A673 (cell line): ENCODE measurements at places on chromosomes 2 and 18.

DNA sequence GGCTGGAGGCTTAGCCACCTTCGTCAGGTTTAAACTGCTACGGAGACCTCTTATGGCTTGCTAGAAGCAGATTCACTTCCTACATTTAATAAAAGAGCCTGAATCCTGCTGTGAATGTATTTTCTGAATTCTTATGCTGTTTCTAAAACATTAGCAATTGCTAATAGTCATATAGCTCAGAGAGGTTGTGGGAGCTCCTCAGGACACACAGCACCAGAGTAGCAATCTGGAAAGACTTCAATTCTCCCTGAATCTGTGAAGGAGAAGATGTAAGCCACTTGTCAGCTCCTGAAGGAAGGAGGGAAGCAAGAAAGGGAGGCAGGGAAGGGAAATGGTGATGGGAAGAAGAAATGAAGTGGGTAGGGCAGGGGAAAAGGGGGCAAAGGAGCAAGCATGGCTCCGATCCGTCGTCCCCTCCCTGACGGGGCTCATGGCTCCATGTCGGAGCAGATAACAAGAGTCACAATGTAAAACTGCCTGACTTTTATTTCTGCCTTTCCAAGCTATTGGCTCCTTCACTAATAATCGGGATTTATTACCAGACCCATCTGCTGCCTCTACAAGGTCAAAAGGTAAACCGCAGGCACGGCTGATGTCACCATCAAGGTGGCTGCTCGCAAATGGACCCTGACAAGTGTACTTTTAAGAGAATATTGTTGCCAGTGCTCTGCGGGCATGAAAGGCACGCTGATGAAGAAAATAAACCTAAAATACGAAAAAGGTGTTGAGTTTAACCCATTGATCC is 656.0 kb upstream of the SALL3 start:
- DNase-seq: no peak

- peak; percentile 61 for DNase-seq
Observed at GRCh38 chr2:190277234-190278112, 42.2 kb downstream of the HIBCH start.

GRCh38 chr2:136226903-136227302 is 109.0 kb upstream of the CXCR4 start:
- no peak for DNase-seq

GRCh38 chr18:9708434-9709303 is 568 bp downstream of the RAB31 start:
- DNase-seq: peak; percentile 33

- DNase-seq: no peak
Observed at GRCh38 chr2:74688881-74689280, 34.8 kb downstream of the SEMA4F start.

DNA sequence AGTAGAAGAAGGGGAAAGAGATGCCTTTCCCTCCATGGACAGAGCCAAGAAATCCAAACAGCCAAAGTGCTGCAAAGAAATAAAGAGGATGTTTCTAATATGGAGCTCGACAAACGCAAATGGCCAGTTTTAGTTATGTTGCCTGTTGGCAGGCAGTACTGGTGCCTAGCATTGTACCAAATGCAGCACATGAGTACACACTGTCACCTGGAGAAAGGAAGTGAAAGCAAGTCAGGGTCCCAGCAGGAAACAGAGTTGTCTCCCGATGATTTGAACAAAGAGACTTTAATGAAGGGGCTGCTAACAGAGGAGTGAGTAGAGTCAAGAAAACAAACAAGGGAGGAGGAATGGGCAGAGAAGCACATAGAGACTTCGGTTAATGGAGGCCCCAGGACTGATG is 623.0 kb downstream of the BCL11A start:
- DNase-seq: no peak

GRCh38 chr2:241546771-241547498 is 11.6 kb upstream of the BOK start:
- peak; percentile 66 for DNase-seq

- no peak for DNase-seq
Observed at GRCh38 chr2:10594481-10594880, 95.3 kb downstream of the NOL10 start.

DNA sequence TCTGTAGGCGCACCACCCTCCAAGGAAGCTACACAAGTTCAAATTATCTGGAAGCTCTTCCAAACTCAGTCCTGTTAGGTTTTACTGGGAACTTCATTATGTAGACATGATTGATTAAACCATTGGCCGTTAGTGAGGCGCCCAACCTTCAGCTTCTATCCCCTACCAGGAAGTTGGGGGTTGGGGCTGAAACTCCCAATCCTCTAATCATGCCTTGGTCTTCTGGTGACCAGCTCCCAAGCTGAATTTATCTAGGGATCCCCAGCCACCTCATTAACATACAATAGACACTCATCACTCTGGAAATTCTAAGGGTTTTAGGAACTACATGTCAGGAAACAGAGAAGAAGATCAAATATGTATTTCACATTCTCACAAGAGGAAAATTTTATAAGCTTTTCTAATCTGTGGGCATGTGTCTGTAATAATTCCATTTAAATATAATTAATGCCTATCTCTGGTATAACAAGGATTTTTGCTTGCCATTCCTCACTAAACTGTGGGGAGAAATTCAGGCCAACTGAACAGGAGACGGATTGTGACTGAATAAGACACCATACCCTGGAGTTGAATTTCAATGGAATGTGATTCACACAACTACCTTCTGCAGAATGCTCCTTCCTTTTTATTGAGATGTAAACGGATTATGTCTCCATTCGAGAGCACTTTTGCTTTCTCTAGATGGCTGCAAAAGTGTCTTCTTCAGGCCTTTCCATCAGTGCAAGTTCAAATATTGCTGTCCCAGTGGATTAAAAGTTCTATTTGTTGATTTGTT is 328.6 kb downstream of the LRRTM1 start:
- no peak for DNase-seq

DNA sequence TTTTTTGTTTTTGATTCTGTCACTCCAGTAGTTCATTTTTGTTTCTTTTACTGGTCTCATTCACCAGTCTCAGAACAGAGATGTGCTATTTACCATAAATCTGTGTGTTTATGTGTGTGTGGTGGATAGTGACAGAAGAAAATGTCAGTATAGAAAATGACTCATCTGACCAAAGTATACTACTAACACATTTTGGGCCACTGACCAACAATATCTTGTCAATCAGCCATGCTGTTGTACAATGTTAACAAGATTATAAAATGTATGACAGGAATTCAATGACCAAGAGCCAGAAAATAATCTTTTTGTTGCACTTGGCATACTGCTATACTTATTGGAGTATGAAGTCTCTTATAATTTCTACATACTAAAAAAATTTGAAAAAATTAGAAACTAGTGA is 1081.4 kb upstream of the NRXN1 start:
- no peak for DNase-seq

DNA sequence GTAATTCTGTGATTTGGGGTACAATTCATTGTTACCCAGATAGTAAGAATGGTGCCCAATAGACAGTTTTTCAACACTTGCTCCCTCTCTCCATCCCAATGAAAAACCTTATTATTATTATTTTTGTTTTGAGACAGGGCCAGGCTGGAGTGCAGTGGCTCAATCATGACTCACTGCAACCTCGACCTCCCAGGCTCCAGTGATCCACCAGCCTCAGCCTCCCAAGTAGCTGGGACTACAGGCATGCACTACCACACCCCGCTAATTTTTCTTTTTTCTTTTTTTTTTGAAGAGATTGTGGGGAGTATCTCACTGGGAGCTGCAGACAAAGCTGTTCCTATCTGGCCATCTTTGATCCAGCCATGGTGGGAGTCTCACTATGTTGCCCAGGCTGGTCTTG is 7.2 kb downstream of the TGFA start:
- DNase-seq: no peak

GRCh38 chr2:1375794-1376193 is 37.5 kb upstream of the TPO start:
- DNase-seq: no peak

- DNase-seq: no peak
Observed at GRCh38 chr2:197340591-197340990, 30.0 kb upstream of the ANKRD44 start.

DNA sequence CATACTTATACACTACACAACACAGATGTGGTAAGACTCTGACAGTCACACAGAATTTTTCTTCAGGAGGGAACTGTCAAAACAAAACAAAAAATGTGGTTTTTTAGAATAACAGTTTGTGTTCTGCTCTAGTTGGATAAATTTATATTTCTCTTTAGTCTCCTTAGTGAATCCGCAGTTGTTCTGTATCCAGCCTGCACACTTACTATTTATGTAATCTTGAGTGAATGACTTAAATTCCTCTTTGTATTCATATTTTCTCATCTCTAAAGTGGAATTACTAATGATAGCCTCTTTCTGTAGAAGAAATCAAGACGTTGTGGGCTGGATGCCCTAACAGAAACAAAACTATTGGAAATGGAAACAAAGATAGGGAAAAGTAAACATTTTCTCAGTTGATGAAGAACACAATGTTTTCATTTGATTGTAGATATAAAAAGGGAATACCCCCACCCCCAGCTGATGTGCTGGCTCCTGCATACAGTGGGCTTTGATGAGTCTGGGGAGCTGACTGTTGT is 375.2 kb downstream of the TRIB2 start:
- no peak for DNase-seq

DNA sequence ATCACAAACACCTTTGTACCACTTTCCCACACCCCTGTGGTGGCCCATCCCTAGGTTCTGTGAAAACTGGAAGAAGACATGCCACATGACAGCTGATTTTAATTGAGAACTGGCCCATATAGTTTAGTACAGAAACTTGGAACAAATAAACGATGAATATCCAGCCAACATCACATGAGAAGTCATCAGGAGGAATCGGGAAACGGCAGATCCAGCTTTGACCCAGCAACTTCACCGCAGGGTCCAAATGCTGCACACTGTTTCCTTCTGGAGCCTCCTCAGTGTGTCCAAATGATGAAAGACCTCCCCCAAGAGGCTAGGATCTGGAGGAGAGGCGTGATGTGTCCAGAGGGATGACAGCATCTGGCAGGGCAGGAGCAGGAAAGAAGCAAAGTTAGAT is 75.5 kb downstream of the COPS8 start:
- no peak for DNase-seq

- no peak for DNase-seq
Observed at GRCh38 chr2:158101384-158101926, at the start of gene UPP2. TSS of gene UPP2 (plus strand) at chr2:158101876. CDS start at chr2:158102064, 188 bp downstream.

- no peak for DNase-seq
Observed at GRCh38 chr2:132252191-132252893, 90.6 kb upstream of the ANKRD30BL start.

- no peak for DNase-seq
Observed at GRCh38 chr2:182048088-182048487, 62.4 kb downstream of the PPP1R1C start.

GRCh38 chr2:217204358-217204757 is 344.5 kb upstream of the TNP1 start:
- no peak for DNase-seq

- no peak for DNase-seq
Observed at GRCh38 chr18:23596183-23596582, 9.9 kb upstream of the NPC1 start.

DNA sequence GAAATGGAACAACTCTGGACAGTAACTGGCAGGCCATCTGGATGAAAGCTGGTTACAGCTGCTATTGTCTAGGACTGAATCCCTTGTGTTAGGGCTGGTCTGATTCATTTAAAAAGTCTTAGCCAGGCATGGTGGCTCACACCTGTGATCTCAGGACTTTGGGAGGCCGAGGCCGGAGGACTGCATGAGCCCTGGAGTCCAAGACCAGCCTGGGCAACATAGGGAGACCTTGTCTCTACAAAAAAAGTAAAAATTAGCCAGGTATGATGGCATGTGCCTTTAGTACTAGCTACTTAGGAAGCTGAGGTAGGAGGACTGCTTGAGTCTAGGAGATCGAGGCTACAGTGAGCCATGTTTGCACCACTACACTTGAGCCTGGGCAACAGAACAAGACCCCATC is 15.5 kb upstream of the CFLAR start:
- no peak for DNase-seq

DNA sequence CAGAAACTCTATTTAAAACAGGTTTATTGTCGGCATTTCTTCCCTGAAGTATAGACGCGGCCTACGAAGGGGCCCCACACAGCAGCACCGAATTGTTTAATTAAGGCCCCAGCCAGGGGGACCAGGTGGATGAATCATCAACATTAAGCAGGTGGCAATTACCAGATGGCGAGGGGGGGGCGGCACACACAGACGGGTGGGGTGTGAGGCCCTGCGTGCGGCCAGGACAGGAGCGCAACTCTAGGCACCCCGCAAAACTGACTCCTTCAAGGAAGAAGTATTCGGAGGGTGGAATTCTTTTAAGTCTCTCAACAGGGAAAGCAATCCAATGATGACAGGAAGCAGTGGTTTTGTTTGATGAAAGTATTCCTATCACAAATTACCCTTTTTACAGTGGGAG is 830.4 kb downstream of the GALR1 start:
- DNase-seq: no peak

DNA sequence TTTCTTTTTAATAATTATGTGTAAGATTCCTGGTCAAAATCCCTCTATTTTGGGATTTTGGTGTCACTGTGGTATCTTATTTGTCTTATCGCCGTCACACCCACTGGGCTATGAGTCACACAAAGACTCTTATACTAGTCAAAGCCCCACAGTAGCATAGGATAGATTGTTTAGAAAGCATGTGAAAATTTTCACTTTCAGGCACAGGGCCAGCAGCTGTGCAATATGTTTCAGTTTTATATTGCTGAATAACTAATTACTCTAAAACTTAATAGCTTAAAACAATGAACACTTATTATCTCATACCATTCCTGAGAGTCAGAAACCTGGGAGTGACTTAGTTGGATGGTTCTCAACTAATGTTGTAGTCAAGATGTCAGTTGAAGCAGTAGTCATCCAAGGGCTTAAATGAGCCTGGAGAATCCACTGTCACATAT is 24.0 kb downstream of the CFAP210 start:
- peak; percentile 11 for DNase-seq

GRCh38 chr2:64212801-64213321 is 68.6 kb upstream of the PELI1 start:
- DNase-seq: no peak

DNA sequence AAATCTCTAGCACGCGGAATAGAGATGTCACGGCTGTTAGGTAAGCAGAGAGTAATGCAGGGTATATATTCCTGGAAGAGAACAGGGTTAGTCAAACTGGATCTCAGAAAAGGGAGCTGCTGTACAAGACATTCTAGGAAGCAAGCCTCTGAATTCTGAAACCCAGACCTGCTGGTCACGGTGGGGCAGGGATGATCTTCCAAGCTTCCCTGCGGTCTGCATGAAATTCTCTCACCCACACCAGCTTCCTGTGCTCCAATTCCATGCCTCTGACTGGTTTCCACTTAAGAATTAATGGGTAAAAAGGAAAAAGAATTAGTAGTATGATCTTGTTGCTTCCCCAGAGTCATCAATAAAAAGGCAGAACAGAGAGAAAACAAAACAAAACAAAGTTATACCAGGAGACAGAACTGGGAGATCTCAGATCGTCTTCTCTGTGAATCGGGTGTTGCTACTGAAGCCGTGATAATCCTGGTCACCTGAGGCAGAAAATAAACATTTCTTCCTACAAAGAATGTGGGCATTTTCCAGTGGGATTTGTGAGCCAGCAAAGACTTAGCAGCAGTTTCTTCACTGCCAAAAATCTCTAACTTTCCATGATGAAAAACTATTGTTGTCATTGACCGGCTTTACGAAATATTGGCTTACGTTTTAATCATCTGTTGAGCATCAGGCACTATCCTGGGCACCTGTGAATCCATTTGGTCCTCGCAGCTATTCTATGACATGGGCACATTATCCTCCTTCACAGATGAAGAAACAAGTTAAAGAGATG is 5.3 kb upstream of the CYP27C1 start:
- peak; percentile 52 for DNase-seq
